DND-41 (cell line): ENCODE measurements at places on chromosomes 2 and 18.

DNA sequence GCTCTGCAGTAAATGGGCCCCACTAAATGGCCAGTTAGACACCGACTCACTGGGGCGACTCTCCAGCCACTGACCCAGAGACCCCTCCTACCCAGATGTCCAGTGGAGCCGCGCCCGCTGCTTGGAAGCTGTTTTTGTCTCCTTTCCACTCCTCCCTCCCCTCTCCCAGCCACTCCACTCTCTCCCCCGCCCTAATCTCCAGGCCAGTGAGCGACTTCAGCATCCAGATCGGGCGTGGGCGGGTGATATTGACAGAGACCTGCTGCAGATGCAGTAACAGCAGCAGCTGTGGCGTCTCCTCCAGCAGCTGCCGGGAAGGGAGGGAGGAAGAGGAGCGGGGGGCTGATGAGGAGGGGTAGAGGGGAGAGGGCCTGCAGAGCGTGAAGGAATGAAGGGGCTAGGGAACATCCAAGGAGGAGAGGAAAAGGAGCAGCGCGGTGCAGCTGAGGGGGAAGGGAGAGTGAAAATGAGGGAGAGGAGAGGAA, at the start of gene SCN7A:
Gene SCN7A, minus strand, starts transcription at position 110 of the 485 bp plus-strand sequence. CDS start 16,553 bp downstream, outside the sequence.
- no peak for DNase-seq

DNA sequence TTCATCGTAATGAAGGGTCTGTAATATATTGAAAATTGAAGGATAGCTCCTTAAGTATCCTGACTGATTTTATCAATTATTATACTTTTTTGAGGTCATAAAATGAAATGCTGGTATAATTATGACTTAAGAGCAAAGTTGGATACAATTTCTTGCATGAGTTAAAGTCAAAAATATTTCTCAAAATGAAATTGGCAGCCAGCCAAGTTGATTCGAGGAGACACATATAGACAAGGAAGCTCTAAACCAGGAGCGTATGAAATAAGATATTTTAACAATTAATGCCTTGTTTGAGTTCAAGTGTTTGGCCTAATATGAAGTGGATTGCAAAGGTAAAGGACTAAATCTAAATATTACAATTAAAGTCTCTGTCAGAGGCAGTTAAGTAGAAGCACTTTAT, 260.4 kb upstream of the DSEL start:
- no peak for DNase-seq

DNA sequence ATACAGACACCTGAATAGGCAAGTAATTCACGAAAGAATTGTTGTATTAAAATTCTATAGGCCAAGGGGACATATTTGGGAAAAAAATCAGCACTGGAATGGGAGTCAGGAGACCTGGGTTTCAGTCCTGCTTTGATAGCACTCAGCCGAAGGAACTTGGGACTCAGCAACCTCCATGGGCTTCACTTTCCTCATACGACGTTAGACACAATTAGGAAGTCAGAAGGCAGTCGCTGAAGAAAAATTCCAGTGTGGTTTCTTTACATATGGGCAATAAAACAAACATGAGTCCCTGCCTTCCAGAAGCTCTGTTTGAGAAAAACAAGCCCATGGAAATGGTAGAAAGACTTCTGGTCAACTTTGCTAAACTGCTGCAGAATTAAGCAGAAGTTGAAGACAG, 15.1 kb upstream of the CYRIA start:
- DNase-seq, result no peak

- DNase-seq, result no peak
Observed at GRCh38 chr18:27461957-27462356, 276.8 kb upstream of the CHST9 start.

- DNase-seq, result no peak
Observed at GRCh38 chr2:206435742-206436141, 7.6 kb upstream of the ADAM23 start.

DNA sequence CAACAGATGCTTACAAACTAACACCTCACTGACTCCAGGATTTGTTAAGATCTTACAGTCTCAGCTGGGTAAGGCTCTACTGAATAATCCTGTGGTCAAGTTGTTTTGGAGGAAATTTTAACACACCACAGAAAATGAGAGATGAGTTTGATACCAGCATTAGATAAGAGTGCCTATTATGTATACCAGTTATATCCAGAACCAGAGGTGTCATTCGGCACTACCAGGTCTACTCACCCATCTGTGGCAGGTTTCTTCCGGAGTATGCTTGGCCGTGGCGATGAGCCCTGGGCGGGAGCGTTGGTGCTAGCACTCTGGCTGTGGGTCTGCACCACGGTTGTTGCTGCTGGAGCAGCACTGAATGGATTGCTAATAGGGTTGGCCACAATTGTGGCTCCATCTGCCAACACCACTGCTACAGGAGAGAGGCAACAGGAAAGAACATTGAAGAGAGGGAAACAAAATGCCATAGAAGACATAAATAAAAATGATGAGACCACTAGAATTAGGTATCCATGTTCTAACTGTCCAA, 41.2 kb downstream of the SAP130 start:
- no peak for DNase-seq

DNA sequence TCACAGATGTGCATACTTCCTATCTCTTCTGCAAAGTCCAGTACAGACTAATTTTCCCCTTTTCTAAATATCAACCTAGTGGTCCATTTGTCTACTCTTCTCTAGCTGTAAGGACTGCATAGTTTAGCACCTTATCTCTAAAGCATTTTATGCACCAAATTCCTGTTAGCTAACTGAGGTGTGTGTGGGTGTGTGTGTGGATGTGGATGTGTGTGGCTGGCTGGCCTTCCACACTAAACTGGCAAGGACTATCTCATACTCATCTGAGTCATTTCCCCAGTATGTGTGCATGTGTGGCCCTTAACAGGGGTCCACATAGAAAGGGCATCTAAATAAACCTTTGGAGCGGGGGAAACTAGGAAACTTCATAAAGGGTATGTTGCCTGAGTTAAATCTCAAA, 139.6 kb downstream of the TTC32 start:
- no peak for DNase-seq

DNA sequence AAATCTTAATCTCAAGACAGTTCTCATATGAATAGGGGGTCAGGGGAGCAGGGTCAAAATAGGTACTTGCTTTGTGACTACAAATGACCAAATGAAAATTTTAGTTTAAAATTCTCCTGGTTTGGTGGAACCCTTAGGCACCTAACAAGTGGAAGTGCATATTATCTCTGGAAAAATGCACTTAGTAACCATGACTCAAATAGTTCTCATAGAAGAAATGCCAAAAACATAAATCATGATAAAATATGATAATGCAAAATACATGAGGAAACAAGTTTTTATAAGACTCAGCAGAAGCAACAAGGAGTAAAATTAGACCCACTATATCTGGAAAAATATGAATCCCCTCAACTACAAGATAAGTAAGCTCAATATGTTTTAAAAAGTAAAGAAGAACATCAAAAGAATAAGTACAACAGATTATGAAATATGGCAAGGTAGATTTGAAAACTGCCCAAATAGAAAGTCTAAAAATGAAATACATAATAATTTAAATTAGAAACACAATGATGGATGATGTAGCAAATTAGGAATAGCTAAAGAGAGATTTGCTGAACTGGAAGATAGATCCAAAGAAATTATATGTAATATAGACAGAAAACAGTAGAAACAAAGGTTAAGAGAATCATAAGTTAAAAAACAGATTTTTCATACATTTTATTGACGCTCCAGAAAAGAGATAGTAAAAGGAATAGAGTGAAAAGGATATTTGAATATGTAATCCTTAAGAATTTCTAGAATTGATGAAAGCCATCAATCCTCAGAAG, 308.3 kb downstream of the SETBP1 start:
- DNase-seq, result no peak

- DNase-seq, result no peak
Observed at GRCh38 chr2:240353944-240354343, 81.5 kb upstream of the GPC1 start.

GRCh38 chr2:84640411-84640810, 124.1 kb downstream of the DNAH6 start:
- DNase-seq, result no peak

DNA sequence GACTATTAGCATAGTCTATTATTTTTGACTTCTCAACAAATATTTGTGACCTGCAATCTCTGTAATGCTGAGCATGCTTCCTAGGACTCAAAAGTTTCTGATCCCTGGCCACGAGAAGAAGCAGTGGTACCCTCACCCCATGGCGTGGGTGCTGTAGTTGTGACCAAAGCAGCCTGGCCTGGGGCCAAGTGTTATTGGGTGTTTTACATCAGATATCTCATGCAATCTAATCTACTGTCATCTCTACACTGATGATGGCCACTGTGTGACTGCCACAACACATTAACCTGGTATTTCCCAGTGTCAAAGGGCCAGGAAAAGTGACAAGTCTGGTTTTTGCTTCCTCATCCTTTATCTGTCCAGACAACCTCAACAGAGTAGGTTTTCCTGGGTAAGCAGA, 80.8 kb upstream of the WIPF1 start:
- no peak for DNase-seq

GRCh38 chr2:15976354-15976753, 36.0 kb downstream of the MYCN start:
- DNase-seq, result no peak

DNA sequence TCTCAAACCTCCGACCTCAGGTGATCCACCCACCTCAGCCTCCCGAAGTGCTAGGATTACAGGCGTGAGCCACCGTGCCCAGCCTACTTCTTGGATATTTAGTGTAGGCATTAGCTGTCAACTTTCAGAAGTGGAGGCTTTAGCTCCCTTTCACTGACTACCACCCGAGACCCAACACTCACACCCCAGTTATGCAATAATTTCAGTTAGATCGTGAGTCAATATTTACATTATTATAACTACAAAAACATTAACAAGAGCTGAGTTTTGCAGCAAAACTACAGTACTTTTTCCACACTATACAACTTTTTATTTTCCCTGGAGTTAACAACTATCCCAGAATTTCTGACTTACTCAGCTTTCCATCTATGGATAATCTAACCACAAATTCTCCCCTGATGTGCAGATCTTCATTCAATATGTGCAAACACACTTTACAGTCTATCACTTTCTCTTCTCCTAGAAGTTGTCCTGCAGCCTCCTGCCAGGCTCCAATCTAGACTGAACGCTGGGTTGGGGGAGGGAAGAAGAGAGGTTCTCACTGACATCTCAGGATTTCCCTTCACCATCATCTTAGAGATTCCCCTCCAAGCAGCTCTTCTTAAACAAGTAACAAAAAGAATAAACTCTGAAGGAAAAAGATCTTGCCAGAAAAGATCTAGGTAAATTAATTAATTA, 10.1 kb downstream of the TBC1D8 start:
- no peak for DNase-seq

- no peak for DNase-seq
Observed at GRCh38 chr2:26058390-26058789, 24.5 kb downstream of the RAB10 start.

- no peak for DNase-seq
Observed at GRCh38 chr2:184305105-184305504, 293.2 kb upstream of the ZNF804A start.
